Activated T-cell treated with anti-CD3 and anti-CD28 coated beads for 48 hours (primary cell): ENCODE measurements at places on chromosomes 6 and 20.

DNA sequence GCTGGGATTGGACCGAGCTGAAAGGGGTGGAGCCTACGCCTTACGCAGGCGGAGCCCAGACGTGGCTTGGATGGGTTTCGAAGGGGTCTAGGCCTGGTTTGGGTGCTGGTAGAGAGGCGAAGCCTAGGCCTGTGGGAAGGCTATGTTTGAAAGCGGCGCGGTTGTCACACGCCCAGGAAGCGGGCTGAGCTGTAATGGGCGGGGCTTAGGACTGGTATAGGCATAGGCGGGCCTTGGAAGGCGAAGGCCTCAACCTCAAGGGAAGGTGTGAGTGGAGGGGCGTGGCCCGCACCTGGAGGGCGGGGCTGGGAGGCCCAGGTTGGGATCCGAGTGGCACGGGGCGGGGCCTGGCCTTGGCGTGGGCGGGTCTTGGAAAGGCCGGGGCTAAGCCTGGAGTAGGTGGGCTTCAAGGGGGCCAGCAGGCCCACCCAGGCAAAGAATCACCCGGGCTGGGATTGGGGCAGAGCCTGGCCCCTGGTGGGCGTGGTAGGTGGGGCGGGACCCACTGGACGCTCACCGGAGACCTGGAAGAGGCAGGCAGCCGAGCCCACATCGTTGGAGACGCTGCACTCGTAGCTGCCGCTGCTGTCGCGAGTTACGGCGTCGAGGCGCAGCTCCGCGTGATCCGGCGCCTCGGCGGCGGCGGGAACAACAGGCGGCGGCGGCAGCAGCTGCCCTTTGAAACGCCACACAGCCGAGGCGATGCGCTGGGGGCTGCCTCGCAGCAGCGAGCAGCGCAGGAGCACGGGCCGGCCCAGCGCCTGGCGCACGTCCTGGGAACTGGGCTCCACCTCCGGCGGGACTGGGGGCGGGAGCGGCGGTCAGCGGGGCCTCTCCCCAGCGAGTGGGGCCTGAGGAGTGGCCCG, 49.0 kb downstream of the MDGA1 start:
- DNase-seq, result no peak

DNA sequence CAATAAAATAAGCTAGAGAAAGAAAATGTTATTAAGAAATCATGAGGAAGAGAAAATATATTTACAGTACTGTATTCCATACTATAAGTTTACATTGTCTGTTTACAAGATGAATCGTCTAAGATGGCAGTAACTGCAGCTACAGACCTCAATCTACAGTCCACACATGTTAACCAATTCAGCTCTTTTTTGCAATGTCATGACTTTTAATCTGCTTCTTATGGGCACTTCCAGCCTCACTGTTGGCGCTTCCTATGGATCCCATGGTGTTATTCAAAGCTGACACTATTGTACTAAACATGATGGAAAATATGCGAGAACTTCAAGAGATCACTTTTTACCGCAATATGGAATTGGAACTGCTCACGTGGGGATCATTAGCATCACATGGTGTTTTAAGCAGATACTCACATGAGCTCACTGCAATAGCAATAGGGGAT, 451.5 kb upstream of the CITED2 start:
- no peak for DNase-seq

- no peak for DNase-seq
These were observed 97.4 kb downstream of the OR2B2 start for GRCh38 chr6:27814665-27815424.

- DNase-seq, result no peak
These were observed 109.3 kb upstream of the DST start for GRCh38 chr6:56752009-56752408.

GRCh38 chr20:60820149-60820548, 431.9 kb upstream of the CDH4 start:
- no peak for DNase-seq

GRCh38 chr6:29107758-29108157, at the start of gene OR2J3:
Gene OR2J3, plus strand, starts transcription at chr6:29108058. Its CDS starts 3,833 bp downstream, at chr6:29111891.
- no peak for DNase-seq

- DNase-seq, result no peak
These were observed 7.6 kb upstream of the BTN3A3 start for GRCh38 chr6:26432627-26433201.
